Stimulated activated CD8-positive, alpha-beta memory T cell treated with anti-CD3 and anti-CD28 coated beads, Interleukin-7, amount 100 ng/mL, for 1 hour (primary cell): ENCODE measurements at places on chromosomes 11 and 22.

DNA sequence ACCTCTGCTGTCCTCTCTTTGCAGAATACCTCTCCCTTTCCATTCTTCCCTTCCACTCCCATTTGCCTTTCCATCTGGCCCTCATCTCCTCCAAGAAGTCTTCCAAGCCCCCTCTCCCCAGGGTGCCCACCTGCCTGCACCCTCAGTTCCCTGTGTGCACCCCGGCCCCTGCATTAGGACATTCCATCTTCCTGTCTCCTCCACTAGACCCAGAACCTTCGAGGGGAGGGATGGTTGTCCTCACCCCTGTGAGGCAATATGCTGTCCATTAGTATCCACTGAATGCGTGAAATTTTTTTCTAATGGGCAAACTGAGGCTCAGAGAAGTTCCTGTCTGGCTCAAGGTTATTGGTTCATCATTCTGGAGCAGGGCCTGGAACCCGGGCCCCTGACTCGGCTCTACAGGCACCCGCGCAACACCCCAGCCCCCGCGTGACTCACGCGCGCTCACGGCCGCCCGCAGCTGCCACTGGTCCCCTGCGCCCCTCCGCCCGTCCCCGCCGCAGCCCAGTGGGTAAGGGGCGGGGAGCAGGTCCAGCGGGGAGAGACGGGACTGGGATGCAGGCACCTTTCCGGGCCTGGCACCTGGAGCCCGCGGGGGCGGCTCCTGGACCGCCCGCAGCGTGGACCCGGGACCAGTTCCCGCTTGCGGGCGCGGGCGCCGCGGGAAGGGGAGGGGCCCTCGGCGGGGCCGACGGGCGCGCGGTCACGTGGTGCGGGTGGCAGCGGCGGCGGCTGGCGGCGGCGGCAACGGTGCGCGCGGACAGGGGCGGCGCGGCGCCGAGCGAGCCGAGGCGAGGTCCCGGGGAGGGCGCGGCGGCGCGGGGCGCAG is 7.0 kb downstream of the SEPTIN3 start:
- no peak for DNase-seq

GRCh38 chr11:133787379-133788141 is 57.8 kb downstream of the SPATA19 start:
- DNase-seq = no peak

- DNase-seq = no peak
Measured at GRCh38 chr11:114397349-114397982, 2.8 kb downstream of the C11orf71 start.

- DNase-seq = no peak
Measured at GRCh38 chr11:123494195-123495050, 64.4 kb downstream of the GRAMD1B start.

DNA sequence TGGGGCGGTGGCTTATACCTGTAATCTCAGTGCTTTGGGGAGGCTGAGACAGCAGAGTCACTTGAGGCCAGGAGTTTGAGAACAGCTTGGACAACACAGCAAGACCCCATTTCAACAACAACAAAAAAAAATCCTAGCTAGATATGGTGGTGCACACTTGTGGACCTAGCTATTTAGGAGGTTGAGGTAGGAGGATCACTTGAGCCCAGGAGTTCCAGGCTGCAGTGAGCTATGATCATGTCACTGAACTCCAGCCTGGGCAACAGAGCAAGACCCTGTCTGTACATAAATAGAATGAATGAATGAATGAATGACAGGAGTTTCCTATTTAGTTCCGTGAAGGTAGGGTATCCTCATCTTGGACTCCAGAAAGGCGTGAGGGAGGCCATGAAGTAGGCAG is 107.0 kb downstream of the OSBP2 start:
- no peak for DNase-seq

- DNase-seq = no peak
Measured at GRCh38 chr11:64790205-64791095, 12.1 kb upstream of the SF1 start.

- no peak for DNase-seq
Measured at GRCh38 chr22:25763239-25763777, 21.3 kb downstream of the MYO18B start.

GRCh38 chr11:133508468-133508867 is 23.8 kb downstream of the OPCML start:
- no peak for DNase-seq

GRCh38 chr22:20955548-20955947 is 11.5 kb upstream of the AIFM3 start:
- no peak for DNase-seq

GRCh38 chr11:2532704-2533586 is 88.1 kb downstream of the KCNQ1 start:
- DNase-seq = peak; percentile 91

DNA sequence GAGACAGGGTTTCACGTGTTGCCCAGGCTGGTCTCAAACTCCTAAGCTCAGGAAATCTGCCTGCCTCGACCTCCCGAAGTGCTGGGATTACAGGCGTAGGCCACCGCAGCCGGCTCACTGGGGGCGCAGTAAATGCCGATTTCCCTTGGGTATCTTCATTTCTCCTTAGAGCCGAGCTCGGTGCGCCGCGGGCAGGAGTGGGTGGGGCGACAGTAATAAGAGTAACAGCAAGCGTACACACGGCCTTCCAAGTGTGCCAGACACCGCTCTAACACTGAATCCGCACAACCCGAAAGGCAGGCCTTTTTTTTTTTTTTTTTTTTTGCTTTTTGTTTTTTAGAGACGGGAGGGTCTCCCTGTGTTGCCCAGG is 500 bp upstream of the ADSL start:
- peak; percentile 25 for DNase-seq

- DNase-seq = no peak
Measured at GRCh38 chr11:111761036-111761435, 5.2 kb downstream of the PPP2R1B start.

- DNase-seq = no peak
Measured at GRCh38 chr22:37354670-37355069, 72.4 kb downstream of the CYTH4 start.

DNA sequence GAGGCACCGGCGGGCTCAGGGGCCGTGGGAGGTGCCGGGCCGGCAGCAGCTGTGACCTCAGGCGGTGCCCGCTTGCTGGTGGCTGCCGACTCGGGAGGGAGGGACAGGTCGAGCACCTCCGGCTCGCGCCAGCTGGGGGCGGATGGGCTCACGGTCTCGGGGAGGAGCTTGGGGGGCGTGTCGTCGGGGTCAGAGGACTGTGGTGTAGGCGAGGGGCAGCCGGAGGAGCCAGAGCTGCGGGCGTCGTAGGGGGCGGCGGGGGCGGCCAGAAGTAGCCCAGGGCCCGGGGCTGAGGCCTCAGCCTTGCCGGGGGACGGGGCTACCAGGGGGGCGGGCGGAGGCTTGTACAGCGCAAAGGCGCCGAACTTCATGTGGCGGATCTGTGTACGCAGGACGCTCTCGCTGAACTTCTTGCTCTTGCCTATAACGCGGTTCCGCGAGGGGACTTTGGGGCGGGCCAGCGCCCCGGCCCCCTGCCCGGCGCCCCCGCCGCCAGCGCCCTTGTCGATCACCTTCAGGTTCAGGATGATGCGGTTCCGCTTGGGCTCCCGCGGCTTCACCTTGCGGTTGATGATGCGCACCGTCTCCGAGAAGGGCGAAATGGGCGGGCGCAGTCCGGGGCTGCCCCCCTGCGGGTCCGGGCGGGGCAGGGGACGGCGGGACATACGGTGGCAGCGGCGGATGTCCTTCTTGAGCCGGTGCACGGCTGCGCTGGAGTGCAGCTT is 5.5 kb downstream of the CBX6 start:
- DNase-seq = no peak

DNA sequence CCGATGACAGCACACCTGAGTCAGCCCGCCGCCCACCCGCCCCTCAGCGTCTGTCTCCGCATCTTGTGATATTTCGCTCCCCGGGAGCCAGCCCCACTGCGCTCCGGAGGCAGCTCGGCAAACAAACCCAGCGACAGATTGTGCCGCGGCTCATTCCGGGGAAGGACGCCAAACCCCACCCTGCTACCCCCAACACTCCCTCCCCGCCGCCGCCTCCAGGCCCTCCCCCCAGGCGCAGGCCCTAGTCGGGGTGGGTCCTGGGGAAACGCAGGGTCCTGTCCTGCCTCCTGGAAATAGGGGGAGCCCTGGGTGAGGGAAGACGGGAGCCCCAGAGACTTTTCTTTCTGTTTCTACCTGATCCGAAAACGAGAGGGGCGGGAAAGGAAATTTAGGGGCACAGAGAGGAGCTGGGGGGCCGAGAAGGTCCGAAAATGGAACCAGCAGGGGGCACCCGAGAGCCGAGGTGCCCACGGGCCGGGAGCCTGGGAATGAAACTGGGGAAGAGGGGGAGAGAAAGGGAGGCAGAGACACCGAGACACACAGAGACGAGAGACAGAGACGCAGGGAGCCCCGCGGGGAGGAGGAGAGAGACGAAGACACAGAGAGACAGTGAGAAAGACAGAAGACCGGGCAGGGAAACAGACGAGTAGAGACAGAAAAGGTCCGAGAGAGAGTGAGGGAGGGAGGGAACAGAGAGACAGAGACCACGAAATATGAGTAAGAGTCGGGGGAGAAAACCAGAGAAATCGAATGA is 1.7 kb upstream of the RTN4RL2 start:
- DNase-seq = no peak

DNA sequence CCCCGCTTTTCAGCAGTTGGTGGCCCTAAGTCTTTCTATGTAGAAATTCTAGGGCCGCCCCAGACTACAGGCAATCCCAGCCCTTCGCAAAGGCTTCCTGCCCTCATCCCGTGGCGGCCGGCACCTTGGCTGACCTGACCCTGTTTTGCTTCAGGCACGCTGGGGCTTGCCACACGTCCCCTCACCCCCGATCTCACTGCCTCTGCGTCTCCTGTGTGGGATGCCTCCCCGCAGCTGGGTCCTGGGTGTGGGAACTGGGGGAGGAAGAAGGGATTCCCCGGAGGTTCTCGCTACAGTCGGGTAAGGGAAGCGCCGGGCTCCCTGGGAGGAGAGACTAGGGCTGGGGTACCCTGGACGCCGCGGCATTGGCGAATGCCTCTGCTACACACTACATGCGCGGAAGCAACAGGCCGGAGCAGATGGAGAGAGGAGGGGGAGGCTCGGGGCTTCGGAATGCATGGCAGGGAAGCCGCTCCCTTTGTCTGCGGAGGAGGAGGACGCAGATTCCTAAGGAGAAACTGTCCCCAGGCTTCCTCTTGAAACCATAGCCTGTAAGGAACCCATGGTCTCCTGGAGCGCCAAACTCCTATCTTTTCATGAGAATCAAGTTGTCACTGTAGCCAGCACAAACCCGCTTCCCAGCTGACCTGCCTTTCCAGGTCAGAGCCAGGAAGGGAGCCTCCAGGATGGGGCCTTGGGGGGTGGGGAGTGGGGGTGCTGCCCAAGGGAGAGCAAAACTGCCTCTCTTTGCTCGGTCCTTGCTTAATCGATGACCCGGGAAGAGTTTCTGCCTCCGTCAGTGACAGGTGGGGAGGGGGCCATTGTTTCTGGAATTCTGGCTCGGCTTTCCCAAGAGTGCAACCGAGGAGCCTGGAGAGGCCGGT is 1.4 kb downstream of the DTX4 start:
- DNase-seq = no peak

- DNase-seq = no peak
Measured at GRCh38 chr22:19615867-19616581, 91.8 kb upstream of the CLDN5 start.

GRCh38 chr11:18452927-18453326 is 2.7 kb upstream of the LDHAL6A start:
- DNase-seq = no peak

GRCh38 chr22:49269928-49270327 is 557.7 kb downstream of the BRD1 start:
- no peak for DNase-seq

- peak; percentile 14 for DNase-seq
Measured at GRCh38 chr11:44110231-44110679, 14.8 kb downstream of the EXT2 start.

DNA sequence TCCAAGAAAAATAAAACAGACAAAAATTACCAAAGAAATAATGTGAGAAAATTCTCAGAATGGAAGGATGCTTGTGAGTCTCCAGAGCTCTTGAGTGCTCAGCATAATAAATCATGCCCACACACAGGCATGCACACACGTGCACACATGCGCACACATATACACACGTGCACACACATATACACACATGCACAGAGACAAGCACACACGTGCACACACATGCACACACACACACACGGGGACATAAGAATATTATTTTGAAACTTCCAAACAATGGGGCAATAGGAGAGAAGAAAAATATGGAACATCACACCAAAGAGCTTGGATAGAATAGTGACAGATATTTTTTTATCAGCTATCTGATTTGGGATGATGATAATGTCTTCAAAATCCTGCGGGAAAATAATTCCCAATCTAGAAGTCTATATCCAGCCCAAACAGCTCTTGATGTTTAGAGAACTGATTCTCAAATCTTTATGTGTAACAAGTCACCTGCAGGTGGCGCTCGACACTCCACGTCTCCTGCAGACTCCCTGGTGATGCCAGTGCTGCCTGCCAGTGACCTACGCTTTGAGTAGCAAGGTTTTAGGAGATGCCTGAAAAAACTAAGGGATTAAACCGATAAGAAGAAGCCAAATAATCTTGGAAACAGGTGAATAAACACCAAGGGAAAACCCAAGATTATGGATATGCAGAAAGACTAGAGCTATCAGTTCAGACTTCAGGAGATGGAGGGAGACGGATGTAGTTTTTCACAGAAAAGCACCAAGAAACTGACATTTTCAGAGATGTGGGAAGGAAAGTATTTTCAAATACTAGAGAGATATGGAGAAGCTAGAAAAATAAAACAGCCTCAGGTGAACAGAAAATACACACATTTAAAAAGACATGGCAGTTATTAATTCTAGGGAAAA is 743.6 kb downstream of the ETS1 start:
- peak; percentile 1 for DNase-seq

- no peak for DNase-seq
Measured at GRCh38 chr11:13831696-13832095, 130.8 kb upstream of the SPON1 start.

GRCh38 chr11:45025716-45026492 is 75.2 kb upstream of the TP53I11 start:
- no peak for DNase-seq

GRCh38 chr22:30290342-30291057 is 1.2 kb upstream of the CASTOR1 start:
- DNase-seq = no peak

DNA sequence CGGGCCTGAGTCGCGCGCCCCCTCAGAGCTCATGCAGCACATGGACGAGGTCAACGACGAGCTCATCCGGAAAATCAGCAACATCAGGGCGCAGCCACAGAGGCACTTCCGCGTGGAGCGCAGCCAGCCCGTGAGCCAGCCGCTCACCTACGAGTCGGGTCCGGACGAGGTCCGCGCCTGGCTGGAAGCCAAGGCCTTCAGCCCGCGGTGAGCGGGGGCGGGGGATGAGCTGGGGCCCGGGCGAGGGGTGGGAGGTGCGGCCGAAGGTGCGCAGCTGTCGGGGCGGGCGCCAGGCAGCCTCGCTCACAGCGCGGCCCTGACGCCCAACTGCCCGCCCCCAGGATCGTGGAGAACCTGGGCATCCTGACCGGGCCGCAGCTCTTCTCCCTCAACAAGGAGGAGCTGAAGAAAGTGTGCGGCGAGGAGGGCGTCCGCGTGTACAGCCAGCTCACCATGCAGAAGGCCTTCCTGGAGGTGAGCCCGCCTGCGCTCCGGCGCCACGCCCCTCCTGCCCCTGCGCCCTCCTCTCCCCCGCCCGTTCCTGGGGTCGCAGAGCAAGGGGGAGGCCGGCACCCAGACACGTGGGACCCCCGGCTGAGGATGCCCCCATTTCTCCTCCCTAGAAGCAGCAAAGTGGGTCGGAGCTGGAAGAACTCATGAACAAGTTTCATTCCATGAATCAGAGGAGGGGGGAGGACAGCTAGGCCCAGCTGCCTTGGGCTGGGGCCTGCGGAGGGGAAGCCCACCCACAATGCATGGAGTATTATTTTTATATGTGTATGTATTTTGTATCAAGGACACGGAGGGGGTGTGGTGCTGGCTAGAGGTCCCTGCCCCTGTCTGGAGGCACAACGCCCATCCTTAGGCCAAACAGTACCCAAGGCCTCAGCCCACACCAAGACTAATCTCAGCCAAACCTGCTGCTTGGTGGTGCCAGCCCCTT is 20.5 kb downstream of the EPS8L2 start:
- DNase-seq = no peak
